ENCODE measurements at places on chromosomes 1 and 21. TPM values are rescaled to one million over a fixed set of nuclear protein-coding genes. Genes with fewer than 3 reads are reported as not detected.

DNA sequence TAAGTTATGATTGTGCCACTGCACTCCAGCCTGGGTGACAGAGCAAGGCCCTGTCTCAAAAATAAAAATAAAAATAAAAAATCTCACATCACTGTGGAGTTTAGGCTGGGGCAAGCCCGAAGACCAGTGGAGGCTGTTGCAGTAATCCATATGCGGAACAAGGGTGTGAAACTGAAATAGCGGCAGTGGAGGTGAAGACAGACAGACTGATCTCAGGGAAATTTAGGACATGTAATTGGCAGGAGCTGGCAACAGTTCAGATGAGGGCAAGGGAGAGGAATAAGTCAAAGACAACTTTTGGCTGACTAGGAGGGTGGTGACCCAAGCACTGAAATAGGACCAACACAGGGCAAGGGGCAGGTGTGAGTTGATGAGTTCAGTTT, 8.4 kb downstream of the ARMH1 start:
- no peak for DNase-seq

DNA sequence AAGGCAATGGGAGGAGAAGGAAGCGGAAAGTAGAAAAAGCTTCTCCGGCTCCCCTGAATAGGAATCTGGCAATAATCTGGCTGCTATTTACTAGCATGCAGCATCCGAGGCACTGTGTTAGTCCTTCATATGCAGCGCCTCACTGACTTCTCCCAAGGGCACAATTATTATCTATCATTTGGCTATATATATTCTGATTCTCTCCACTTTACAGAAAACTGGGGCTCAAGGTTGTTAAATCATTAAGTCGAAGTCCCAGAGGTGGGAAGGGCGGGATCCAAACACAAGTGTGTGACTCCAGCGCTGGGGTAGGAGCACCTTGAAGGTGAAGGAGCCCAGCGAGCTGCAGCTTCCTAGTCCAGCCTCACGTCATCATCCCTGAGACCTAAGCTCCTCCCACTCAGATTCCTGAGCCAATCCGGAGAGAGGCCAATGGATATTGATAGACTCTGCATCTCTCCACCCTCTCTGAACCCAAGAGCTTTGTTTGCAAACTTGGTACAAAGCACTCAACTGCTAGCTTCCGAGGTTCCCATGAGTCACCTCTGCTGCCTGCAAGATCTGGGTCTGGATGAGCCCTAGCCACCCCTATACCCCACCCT, 16.6 kb upstream of the EYA3 start:
- no peak for DNase-seq

Gene FTCD
- total RNA-seq, result 1.5 TPM

DNA sequence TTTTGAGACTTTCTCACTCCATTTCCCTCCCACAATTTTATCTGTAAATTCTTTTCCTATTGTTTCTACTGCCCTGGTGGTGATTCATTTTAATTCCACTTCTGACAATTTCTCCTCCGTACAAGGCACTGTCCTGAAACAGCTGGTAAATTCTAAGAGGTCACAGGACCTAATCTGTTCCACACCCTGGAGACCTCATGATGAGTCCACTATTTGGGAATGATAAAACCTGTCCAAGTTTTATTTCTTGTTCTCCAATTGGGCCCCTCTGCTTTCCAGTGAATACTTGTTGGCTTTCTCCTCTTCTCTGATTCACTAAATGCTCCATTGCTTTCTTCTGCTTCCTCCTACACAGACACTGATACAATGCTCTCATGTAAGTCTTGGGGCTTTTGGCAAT, 343.1 kb upstream of the DUSP10 start:
- no peak for DNase-seq

DNA sequence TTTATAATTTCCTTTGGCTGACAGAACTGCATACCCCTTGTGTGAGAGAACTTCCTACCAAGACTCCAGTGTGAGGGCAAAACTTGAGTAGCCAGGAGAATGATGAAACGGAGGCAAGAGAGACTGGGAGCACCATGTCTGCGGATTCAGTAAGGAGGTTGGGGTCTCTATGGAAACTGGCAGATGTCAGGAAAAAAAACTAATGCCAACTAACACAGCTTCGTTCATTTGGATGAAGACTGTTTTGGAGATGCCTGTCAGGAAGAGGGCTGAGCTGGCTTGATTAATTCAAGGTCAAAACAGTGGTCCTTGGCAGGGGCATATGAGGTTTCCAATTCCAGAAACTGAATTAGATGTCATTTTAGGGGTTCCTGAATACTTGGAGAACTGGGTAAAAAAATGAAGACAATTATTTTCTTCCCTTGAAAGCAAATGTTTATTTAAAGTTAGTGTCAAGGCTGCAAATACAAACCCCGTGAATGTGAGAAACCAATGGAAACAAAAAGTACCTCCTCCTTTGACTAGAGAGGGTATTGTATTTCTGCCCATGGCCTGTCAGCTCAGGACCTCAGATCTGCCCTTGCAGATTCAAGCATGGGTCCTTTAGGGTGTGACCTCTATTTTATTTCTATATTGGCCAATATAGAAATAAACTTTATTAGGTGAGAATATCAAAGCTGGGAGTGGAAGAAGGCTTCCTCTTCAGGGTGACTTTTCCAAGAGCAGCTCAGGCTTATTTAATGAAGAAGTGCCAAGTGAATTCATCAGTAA, 110.5 kb downstream of the MAST2 start:
- DNase-seq, result no peak

DNA sequence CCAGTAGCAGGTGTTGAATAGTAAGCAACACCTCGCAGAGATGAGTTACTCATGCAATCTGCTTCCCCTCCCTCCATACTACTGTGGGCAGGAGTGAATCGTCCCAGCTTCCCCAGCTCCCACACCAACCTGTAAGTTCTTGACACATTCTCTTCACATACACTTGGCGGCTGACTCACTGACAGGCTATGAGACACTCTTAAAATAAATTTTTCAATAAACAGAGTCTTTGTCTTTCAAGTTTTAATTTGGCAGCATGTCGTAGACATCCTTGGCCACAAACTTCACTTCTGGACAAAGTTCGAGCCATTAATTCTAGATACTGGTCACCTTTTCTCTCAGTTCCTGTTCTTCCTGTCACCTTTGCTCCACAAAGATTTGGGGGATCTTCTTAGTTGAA, 290.7 kb downstream of the TM2D1 start:
- DNase-seq, result no peak
